ENCODE measurements at places on chromosomes 6 and 20.

DNA sequence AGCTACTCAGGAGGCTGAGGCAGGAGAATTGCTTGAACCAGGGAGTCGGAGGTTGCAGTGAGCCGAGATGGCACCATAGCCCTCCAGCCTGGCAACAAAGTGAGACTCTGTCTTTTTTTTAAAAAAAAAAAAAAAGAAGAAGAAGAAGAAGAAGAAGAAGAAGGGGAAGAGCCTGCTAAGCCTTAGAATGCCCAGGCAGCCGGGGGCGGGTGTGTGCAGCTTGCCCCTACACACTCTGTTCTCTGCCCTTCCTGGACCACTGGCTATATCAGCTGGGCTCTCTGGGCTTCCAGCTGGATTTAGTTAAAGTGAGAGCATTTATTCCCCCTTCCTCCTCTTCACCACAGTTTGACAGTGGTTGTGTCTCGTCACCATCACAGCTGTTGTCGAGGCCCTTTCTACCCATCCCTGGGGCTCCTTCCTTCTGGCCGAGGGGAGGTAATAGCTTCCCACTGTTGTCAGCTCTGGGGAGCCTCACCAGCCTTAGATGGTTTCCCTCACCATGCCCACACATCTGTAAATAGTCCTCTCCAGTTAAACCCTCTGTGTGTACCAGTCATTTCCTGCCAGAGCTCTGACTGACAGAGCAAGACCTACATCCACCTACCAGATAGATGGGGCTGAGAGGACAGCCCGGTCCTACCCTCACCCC is 77.6 kb downstream of the TRERF1 start:
- DNase-seq = no peak

DNA sequence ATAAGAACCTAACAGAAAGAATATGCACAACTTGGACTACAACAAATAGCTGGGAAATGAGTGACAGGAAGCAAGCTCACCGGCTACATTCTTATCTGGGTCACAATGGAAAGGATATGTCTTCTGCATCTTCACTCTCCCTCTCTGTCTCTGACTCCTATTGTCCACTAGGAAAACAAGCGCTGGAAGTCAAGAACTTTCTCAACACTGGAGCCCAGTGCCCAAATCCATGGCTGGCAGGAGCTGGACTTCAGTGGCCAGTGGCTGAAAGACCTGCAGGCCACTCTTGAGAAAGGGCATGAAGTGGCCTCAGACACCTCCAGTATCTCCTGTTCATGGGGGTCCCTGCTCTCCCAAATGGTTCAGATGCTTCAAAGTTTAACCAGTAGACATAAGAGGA is 62.0 kb downstream of the FAM50B start:
- no peak for DNase-seq

DNA sequence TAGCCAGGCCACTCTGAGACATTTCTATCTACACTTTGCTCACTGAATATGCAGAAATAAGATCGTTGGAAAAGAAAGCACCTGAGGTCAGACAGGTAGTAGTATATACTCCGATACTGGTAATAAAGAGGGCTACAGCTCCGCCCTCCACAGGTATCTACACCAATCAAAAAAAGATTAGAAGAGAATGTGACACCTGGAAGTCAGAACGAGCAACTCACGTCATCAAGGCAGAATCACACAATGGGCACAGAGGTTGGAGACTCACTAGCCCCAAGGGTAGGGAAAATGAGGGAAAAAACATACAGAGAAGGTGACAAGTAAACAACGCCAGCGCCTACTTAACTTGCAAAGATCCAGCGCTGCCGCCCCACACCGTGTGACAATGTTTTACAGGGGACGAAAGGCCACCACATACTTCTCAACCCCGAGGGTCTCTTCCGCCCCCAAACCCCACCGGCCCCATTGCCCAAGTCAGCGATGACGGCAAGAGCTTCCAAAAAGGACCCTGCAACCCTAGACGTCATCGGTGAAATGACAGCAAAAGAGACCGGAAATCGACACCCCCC is 653 bp downstream of the LMBRD1 start:
- DNase-seq = peak; percentile 10

- peak; percentile 87 for DNase-seq
Observed at GRCh38 chr20:35443003-35443402, 5.0 kb upstream of the GDF5 start.

- DNase-seq = peak; percentile 82
Observed at GRCh38 chr20:43537921-43538877, 20.6 kb upstream of the SGK2 start.

DNA sequence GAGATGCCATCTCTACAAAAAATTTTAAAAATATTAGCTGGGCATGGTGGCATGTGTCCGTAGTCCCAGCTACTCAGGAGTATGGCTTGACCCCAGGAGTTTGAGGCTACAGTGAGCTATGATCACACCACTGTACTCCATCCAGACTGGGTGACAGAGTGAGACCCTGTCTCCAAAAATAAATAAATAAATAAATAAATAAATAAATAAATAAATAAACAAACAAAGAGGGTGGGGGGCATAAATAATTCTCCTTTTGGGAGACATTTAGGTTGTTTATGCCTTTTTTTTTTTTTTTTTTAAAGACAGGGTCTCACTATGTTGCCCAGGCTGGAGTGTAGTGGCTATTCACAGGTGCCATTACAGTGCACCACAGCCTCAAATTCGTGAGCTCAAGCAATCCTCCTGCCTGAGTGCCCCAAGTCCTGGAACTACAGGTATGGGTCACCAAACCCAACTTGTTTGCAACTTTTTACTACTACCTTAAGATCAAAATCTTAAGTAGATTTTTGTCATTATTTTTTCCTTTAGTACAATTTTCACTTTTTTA is 29.5 kb downstream of the FASTKD5 start:
- no peak for DNase-seq

- DNase-seq = no peak
Observed at GRCh38 chr20:15061955-15062354, 724.5 kb upstream of the FLRT3 start.

DNA sequence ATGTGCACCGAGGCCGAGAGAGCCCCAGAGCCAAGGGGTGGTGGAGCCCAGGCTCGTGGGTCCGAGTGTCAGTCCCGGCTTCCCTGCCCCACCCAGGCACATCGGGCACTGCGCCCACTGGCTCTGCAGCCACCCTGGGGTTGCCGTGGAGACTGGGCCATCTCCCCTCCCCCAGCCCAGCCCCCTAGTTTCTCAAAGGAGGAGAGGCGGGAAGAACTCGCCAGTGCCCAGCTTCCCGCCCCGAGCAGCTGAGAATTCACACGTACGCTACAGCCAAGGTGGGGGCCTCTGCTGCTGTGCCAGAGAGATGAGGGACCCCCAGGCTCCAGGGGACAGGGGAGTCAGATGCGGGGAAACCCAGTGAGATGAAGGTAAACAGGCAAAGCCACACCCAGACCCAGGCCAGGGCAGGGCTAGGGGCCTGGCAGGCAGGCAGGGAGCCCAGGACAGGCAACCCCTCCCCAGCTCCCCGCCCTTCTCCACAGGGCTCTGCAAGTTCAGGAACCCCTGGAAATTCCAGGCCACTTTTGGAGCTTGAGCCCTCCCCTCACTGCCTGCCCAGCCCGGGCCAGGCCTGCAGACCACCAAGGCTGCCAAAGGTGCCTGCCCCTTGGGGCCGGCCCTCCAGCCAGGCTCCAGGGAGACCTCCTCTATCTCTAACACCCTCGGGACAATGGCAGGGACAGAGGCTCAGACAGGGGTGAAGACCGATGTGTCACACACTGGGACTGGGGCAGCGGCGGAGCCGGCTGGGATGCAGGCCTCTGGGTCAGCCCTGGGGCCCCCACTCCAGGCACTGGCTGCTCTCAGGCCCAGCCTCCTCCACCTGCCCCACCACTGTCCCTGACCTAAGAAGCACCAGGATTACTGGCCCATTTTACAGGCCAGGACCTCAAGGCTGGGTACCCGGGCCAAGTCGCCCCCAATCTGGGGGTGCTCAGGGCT is 6.0 kb downstream of the LAMA5 start:
- no peak for DNase-seq

DNA sequence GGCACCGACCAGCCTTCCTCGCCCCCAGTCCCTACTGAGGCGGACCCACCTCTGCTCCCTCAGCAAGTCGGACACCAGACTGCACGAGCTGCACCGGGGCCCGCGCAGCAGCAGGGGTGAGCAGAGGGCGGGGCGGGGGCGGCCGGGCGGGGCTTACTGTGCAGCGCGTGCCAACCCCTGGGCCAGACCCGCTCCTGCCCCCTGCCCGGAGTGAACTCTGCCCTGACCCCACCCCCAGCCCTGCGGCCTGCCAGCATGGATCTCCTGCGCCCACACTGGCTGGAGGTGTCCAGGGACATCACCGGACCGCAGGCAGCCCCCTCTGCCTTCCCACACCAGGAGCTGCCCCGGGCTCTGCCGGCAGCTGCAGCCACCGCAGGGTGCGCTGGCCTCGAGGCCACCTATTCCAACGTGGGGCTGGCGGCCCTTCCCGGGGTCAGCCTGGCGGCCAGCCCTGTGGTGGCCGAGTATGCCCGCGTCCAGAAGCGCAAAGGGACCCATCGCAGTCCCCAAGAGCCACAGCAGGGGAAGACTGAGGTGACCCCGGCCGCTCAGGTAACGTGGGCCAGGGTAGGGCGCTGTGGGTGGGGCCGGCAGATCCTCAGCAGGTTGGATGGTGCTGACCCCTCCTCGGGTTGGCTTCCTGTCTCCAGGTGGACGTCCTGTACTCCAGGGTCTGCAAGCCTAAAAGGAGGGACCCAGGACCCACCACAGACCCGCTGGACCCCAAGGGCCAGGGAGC is 1.5 kb upstream of the SLC2A4RG start:
- no peak for DNase-seq

DNA sequence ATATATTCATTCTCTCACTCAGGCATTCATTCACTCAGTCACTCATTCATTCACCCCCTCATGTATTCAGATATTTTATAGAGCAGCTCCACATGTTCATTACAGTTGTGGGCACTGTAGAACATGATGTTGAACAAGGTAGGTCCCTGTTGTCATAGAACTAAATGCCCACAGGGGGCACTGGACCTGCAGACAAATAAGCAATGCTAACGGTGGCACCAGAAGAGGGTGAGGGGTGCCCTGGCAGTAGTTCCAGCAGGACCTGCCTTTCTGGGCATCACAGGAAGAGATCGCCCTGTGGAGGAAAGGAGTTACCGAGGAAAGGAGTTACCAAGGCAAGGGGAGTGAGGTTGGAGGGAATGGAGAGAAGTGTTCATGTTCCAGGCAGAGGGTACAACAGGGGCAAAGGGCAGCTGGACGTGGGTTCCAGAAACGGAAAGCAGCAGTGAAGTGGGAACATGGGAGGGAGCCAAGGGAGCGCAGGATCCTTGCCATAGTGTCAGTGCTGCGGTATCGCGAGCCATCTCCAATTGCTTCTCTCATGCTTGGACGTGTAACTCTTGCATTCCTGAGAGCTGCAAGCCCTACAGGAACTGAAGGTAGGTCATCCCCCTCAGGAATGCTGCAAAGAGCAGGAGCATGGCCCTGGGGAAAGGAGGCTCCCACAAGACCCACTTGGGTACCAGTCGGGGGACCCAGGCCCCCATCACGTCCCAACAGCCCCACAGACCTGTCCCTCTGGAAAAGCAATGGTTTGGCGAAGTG is 128.2 kb downstream of the EDN3 start:
- DNase-seq = no peak

DNA sequence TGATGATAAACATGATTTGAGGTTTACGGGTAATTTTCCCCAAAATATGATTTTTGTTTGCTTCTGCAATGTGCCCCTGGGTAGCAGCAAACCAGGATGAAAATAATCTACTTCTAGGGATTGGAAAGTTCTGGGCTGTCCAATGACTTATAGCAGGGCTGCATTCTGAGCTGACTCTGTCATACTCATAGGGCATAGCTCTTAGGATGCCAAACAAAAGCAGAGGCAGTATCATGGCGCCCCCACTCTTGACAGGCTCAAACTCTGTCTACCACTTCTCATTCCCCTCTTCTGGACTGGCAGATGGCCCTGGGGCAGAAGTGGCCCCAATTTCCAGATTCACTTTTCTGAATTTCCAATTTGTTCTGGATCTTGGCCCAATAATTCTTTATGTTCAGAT is 10.3 kb downstream of the SERPINB1 start:
- no peak for DNase-seq

GRCh38 chr6:21051777-21052176 is 517.5 kb downstream of the CDKAL1 start:
- DNase-seq = no peak

DNA sequence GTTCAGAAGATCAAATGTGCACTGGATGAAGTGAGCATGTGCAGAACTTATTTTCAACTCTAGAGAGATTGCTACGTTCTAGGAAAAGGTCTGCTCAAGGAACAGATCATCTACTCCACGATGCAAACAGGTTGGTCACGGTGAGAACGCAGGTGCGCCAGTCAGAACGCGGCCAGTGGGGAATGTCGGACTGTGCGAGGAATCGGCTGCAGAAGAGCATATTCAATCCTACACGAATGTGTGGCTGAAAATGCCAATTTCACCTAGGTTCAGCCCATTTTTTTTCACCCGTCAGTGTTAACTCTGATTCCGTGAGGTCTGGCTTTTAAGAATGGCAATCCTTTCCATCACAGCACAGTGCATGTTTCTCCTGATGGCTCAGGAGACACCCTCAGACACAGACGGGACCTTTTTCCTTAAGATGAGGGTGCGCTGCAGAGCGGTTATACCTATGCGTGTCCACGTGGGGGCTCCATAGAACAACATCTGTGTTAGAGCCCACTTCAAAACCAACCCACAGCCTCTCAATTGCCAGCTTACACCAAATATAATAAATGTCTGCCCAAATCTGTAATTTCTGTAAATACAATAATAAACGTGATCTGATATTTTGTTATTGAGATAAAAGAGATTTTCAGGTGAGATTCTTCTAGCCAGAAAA is 250.4 kb downstream of the FOXA2 start:
- peak; percentile 84 for DNase-seq

DNA sequence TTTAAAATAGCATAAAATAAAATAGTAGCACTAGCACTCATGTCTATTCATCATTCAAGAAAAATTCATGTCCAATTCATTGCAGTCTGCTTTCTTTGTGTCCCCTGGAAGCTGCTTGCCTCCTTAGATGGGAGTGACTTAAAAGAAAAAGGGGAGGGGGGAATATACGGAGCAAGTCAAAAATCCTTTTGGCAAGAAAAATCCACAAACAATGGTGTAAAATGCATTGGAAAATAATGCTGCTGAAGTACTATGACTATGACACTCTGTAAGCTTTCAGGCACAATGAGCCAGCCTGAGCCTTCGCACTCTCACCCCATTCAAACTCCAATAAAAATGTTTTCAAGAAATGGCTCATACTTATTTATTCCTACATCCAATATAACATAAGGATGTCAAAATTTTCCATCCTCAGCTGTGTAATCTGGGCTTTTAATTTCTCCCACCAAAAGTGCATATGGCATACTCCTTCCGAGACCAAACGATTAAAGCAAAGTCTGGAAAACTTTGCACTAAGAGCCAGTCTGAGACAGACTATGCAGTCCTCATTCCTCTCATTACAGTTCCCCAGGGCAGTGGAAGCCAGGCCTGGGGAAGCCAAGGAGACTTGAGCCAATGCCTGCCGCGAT is 790 bp downstream of the NEDD9 start:
- DNase-seq = peak; percentile 69

Data from AG20443 (cell line).